ENCODE measurements at places on chromosomes 6 and 20. TPM values are rescaled to one million over a fixed set of nuclear protein-coding genes. Genes with fewer than 3 reads are reported as not detected.

Gene SAMD3
- 9.6 TPM for total RNA-seq

Gene MAPK13
- total RNA-seq: 21.9 TPM

Gene SLC2A10
- 61.7 TPM for total RNA-seq

Gene GTF2H4
- 9.4 TPM for total RNA-seq

Gene RRAGD
- 0.22 TPM for total RNA-seq

Gene C6orf136
- total RNA-seq: 3.3 TPM

Gene HNF4A
- total RNA-seq: not detected

Data from placental pericyte (primary cell).